Erythroblast (primary cell): ENCODE measurements at places on chromosomes 11 and 22.
A peak's percentile ranks its signal among the peaks of the same experiment; 100 is the strongest.

DNA sequence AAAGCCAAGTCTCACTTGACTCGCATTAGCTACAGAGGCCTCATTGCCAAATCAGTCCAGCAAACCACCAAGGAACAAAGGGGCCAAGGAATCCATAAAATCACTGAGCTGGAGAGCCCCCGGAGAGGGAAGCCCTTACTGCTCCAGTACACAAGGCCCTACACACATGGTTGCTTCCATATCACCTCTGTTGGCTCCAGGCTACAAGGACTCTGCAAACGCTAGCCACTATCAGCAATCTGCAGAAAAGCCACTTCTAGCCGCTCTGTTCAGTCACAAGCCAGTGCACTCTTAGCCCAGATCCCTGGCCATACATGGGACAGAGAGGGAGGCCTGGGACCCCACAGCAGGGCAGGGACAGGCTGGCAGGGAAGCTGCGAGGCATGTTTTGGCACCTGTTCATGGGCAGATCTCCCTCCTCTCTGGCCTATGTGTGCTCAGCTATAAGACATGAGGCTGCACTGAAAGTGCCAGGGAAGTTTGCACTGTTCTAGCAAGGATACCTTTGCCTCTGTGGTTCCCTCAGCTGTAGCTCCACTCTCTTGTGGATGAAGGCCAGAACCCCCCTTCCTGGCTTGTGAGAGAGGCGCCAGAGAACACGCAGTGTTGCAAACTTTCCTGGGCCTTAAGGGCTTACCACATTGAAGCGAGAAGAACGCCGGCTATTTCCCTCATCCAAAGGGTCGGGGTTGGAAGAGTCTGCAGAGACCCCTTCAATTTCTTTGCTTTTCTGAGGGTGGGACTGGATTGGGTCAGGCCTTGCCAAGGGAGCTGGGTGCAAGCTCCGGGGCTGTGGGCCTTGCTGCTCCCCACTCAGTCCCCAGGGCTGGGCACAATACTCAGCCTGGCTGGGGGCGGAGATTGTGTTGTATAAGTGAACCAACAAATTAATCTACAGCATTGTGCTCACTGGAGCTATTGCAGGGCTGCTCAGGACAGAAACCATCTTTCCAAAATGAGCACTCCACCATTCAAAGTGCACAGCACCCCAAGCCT lies 108.7 kb upstream of the PITPNB start:
- DNase-seq: no peak

DNA sequence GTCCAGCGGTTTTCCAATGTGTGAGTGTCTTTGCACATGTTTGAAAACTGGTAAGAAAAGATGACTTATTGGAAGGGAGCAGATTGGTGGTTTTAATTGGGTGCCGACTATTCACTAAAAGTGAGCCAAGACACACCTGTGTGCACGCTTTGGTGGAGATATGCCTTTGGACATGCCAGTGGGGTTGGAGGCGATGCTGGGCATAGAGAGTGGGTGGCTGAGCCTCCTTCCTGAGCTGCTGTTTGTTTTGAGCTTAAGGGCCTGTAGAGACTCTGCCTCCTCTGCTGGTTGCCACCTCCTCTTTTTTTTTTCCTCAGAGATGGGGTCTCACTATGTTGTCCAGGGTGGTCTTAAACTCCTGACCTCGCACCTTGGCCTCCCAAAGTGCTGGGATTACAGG lies 9.5 kb downstream of the IGHMBP2 start:
- no peak for DNase-seq

- DNase-seq: no peak
These were observed 347.3 kb upstream of the RAG2 start for GRCh38 chr11:36945384-36945783.

- DNase-seq: no peak
These were observed 5.9 kb downstream of the LINC01488 start for GRCh38 chr11:69487391-69487790.

DNA sequence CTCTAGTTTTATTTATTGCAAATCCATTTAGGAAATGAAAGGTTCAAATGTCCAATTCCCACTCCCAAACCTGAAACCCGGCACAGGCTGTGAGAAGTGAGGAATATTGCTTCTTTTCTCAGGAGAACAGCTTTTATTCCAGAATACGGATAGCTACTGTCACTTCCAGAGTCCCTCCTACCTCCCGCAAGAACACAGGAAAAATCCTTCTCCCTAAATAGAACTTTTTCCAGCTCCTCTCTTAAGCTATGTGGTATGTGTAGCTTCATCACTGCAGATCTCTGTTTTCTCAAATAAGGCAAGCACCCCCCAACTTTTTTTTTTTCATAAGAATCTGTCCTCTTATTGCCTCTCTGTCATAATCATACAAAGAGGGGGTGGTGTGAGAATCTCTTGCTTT lies 126.8 kb downstream of the LARGE1 start:
- DNase-seq: no peak

DNA sequence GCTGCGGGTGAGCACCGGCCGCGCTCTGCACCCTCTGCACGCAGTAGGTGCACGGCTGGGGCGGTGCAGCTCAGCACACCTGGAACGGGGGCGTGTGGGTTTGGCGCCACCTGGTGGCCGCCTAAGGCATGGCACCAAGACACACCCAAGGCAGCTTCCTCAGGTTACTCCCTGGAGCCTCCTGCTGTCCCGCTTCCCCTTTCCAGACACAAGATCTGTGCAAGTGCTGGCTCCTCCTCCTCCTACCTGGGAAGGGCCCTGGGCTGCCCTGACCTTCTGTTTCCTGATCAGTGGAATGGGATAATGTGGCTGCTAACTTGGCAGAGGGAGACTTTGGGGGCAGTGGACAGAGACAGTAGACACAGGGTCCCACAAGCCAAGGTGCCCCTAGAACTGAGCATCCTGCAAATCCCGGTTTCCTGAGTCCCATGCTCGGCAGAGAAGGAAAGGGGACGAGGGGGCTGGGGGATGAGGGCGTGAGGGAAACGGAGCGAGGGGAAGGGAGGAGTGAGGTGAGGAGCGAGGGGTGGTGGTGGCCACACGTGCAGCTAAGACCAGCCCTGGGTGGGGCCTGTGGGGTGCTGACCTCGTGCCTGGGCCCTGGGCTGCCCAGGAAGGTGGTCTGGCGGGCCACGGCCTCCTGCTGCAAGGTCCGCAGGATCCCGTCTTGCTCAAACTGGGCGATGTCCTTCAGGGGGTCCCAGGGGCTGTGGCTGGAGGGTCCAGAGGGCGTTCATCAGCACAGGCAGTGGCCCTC lies 34.8 kb upstream of the CARS1 start:
- DNase-seq: peak; percentile 82

DNA sequence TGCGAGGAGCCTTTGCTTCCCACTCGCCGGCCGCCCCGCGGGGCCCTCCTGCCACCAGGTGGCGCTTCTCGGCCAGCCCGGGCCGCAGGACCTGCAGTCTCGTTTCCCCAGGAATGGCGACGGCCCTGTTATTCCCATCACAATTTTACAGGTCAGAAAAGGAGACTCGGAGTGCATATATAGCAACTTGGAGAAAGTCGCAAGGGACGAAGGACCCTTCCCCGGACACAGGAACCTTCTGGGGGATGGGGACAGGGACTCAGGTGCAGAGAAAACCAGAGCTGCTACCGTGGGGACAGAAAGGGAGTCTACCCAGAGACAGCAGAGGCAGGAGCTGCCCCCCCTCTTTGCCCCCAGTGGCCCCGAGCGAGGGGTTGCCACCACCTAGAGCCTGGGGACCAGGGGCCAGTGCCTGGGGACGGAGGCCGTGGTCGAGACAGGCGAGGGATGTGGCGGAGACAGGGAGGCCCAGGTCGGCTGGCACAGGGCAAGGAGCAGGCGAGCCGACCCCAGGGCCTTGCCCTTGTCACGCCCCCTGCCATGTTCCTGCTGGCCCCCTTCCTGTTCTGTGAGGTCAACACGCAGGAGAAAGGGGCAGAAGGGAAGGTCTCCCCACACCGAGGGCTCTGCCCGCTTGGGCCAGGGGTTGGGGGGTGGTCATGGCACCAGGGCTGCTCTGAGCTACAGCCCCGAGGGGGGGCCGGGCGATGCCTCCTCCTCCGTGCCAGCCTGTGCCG lies 3.5 kb upstream of the KRTAP5-6 start:
- peak; percentile 56 for DNase-seq

- peak; percentile 18 for DNase-seq
These were observed 18.4 kb downstream of the MS4A6E start for GRCh38 chr11:60345489-60345888.

DNA sequence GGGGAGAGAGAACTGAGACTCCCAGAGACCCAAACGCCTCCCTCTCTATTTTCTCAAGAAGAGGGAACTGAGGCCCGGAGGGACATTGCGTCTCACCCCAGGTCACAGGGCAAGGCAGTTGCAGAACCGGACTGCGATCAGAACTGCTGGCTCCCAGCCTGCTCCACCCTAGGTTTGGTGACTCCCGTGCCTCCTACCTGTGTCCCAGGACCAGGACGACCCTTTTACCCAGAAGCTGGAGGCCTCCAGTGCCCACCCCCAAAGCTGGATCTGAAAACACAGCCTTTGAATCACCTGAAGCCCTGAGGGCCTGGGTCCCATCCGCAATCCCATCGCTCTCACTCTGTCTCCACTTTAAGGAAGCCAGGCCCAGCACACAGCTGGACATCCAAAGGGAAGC lies 1.4 kb downstream of the GSTT4 start:
- no peak for DNase-seq

DNA sequence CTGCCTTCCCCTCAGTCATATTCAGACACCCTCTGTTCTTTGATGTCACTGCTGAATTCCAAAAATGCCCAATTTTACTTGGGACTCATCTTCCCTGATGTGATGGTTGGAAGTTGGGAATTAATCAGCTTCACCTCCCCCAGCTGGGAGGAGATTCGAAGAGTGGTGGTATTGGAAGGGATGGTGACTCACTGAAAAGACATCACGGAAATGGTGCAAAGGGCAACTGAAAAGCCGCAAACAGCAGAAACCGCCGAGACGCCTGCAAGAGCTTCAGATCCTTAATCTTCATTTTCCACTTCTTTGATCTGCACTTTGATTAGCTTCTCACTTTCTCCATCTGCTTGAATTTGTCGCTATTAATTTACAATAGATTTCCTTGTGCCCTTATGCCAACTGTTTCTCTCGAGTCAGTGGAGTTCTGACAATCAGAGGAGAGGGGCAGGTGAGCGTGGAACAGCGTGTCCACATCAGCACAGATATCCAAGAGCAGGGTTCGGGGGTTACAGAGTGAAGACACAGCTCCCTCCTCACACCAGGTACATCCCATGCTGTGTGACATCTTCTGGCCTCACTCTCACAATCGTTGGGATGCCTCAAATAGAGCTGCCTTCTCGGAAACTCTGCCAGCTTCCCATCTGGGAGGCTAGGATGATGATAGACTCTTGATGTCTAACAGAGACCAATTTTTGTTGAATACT lies 325.4 kb downstream of the BRD1 start:
- no peak for DNase-seq

- no peak for DNase-seq
These were observed 79.7 kb downstream of the MYO7A start for GRCh38 chr11:77207618-77208313.

DNA sequence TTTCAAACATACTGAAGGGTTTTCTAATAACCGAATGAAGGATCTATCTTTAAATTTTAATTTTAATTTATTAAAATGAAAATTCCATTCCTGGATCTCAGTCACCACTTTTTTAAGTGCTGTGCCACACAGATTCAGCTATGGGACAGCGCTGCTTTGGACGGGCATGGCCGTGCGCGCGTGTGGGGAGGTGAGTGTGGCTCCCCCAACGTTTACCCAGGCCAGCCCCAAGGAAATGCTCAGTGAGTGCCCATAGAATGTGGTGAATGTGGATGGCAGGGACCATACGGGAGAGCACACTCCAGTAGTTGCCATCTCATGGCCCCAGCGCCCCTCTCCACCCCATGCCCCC lies 88.0 kb upstream of the KCNQ1OT1 start:
- no peak for DNase-seq

DNA sequence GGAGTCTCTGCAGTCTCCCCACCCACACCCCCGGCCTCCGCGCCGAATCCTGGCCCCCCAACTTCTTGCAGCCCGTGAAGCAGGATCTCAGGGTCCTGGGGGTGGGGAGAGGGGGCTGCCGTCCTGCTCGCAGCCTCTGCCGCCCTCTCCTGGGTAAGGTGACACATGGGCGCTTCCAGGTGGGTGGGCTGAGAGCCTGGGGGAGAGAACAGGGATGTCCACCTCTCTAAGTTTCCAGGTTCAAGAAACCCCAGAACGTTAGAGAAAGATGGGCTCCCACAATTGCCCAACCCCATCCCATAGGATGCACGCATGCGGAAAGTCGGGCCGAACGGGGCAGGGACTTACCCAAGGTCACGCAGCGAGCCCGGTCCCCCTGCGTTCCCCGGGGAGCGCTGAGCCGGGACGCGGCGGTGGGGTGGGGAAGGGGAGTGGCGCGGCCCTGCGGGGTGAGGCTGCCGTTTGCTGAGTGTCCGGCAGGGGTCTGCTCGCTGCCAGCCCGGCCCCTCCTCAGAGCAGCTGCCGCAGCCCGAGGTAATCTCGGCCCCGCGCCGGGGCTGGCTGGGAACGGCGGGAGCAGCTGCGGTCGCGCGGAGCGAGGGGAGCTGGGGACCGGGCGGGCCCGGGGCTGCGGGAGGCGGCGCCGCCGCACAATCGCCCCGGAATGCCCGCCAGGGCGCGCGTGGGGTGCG lies 705 bp upstream of the CAPN1 start:
- peak; percentile 84 for DNase-seq

- DNase-seq: no peak
These were observed 81.4 kb downstream of the PPP6R3 start for GRCh38 chr11:68541991-68542390.

GRCh38 chr11:86956905-86957195 lies 1.7 kb upstream of the FZD4 start:
- no peak for DNase-seq

DNA sequence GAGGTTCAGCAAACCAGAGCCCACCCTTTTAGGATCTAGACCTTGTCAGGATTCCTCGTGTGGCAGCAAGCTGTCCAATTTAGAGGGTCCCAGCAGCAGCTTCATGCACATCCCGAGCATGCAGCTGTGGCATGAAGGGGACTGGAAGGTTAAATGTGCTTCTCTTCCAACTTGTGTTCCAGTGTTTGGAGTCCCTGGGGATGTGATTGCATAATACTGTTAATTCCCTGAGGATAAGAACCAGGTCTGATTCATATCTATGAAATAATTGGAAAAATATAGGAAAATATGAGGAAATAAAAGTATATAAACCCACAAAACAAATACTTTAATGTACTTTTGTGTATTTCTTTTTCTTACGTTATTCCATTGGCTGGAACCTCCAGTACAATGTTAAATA lies 130.5 kb downstream of the MORC2 start:
- DNase-seq: no peak
